ENCODE measurements at places on chromosomes 11 and 22.

GRCh38 chr11:67117672-67118180 is 1.3 kb upstream of the KDM2A start:
- DNase-seq = peak; percentile 61

DNA sequence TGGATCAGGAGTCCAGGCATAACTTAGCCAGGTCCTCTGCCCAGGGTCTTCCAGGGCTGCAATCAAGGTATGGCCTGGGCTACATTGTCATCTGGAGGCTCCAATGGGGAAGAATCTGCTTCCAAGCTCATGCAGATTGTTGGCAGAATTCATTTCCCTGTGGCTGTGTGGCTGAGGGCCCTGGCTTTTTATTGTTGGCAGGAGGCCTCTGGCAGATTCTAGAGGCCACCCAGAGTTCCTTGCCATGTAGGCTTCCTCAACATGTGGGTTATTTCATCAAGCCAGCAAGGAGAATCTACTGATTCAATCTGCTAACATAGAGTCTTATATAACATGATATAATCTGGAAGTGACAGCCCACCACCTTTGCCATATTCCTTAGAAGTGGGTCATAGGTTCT is 16.4 kb upstream of the EP300 start:
- no peak for DNase-seq

- DNase-seq = peak; percentile 63
These were observed at the start of gene SLC25A18 for GRCh38 chr22:17562906-17563870. SLC25A18 (plus strand) TSS chr22:17563498; CDS start chr22:17579945, 16,447 bp downstream.

- DNase-seq = peak; percentile 45
These were observed 4.9 kb downstream of the APOL3 start for GRCh38 chr22:36155702-36156101.

DNA sequence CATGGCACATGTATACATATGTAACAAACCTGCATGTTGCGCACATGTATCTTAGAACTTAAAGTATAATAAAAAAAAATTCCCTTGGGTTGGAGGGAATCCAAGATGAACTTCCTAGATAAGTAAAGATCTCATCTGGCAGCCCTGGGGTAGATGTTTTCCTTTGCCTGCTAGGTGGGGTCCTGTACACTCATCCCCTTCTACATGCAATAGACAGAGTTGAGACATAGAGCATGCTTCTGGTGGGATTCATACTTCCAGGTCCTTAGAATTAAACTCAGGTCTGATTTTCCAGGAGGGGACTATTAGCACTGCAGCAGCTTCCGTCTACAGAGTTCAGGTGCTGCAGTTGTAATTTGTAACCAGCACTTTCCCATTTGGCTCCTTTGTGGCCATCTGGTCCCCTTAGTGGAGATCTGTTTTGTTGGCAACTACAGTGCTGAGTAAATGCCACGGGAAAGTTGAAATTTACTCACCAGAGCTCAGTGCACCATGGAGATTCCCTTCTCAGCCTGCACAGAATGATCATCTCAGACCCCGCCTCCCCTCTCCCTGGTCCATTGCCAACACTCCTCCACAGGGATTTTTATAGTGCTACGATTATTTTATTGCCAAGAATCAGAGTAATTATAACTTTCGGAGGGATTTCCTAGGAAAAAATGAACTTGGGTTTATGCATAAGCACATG is 220.1 kb upstream of the E2F8 start:
- DNase-seq = no peak

GRCh38 chr22:30841273-30841672 is 127.3 kb downstream of the MORC2 start:
- DNase-seq = no peak

DNA sequence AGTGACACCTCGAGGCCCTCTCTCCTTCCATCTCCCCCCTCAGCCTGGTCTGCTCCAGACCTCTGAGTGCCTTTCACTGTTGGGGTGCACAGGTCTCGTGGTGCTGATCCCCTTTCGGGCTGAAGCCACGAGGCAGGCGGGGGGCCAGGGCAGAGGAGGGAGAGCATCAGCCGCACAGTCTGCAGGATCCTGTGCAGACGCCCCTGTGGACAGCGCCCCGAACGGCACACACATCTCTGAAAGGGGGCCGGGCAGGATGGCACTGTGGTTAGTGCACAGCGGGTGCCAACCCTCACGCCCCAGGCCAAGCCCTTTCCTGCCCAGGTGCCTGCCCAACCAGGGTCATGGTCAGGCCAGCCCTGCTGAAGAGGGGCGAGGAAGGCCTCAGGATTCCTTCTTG is 56.7 kb downstream of the CACNA1I start:
- DNase-seq = no peak

GRCh38 chr22:44754998-44755397 is 2.6 kb downstream of the ARHGAP8 start:
- DNase-seq = no peak

DNA sequence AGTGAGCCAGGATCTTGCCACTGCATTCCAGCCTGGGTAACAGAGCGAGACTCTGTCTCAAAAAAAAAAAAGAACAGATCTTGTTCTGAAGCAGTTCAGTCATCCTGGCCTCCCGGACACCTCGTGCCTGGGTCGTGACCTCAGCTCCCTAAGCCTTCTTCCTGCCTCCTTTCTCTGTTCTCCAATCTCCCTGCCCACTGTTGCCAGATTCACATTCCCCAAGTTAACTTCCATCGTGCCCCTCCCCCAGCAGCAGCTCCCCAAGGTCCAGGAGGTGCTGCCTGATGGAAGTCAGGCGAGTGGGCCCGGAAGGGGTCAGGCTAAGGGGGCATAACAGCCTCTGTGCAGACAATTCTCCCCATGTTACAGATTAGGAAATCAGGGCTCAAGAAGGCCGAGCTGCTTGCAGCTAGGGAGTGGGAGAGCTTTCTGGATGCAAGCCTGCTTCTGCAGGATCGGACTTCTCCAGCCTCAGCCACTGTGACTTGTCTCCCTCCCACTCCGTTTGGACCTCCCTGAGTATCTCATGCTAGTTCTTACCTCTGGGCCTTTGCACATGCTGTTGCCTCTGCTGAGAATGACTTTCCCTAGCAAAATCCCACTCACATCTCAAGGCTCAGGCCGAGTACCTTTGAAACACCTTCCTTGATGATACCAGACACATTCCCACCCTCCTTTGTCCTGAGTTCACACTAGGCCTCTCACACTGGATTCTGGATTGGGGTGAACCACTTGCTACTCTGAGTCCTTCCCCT is 14.3 kb upstream of the TMEM184B start:
- no peak for DNase-seq

DNA sequence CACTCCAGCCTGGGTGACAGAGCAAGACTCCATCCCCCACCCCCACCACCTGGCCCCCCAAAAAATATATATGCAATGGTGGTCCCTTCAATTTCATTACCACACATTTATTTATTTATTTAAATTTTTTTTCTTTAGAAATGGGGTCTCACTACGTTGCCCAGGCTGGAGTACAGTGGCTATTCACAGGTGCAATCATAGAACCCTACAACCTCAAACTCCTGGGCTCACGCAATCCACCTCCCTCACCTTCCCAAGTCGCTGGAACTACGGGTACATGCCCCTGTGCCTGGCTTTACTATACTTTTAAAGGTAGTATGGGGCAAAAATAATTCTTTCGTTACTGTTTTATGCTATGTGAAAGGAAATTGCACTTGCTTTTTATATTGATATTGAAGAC is 50.9 kb upstream of the EP300 start:
- DNase-seq = no peak

GRCh38 chr11:288478-289397 is at the start of gene PGGHG:
PGGHG (plus strand) TSS chr11:289126; CDS start chr11:289817, 691 bp downstream.
- peak; percentile 84 for DNase-seq

GRCh38 chr11:43631732-43632131 is 48.8 kb upstream of the HSD17B12 start:
- no peak for DNase-seq

DNA sequence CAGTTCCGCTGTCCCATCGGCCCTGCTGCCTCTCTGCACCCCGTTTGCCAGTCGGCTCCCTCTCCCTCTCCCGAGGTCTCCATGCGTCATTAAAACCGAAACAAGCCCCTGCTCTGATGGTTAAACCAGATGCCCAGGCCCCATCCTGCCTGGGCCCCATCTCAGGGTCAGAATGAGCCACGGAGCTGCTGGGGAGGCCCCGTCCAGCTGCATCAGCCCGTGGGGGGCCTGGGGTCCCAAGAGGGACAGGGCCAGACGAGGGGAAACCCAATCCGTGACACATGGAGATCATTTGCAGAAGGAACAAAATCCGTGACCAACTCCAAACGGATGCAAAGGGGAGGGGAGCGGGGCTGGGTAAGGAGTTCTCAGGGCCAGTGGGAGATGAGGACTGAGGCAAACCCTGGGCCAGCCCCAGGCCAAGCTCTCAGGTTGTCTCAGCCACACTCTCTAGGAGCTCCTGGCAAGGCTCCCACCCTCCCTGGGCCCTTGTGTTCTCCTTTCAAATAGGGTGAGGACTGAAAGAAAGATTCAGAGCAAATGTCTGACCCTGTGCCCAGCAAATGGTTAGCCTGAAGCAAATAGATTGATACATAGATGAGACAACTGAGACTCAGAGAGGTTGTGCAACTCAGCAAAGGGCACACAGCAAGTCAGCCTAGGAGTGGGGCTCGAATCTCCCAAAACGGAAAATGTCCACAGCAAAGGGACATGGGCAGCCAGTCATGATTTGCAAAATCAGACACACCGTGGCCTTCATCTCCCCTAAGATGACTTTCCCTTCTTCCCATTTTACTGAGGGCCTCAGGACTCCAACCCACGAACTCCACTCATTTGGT is 162.1 kb downstream of the MN1 start:
- DNase-seq = no peak

DNA sequence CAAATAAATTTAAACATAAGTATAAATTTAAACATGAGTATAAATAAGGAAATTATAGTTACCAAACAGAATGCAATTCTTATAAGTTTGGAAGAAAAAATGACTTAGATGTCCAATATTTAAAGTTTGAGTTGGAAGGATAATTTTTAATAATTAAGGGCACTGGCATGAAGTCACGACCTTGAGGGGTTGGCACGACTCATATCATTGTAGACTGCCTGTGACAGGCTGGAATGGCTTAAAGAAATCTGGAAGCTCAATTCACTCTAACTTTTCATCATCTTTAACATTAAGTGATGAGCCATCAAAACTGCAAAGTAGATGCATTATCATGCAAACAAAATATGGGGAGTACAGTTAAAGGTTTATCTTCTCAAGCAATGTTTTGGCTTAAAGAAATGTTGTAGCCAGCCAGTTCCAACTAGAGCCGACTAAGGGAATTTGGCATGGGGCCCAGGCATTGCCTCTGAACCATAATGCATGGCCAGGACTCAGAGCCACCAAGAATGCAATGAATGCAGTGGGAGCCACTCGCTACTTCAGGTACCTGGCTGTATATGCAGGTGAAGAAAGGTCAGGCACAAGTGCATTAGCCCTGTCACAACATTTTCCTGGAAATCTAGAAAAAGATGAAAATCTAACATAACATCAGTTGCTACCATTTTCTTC is 33.4 kb downstream of the PGR start:
- DNase-seq = no peak

DNA sequence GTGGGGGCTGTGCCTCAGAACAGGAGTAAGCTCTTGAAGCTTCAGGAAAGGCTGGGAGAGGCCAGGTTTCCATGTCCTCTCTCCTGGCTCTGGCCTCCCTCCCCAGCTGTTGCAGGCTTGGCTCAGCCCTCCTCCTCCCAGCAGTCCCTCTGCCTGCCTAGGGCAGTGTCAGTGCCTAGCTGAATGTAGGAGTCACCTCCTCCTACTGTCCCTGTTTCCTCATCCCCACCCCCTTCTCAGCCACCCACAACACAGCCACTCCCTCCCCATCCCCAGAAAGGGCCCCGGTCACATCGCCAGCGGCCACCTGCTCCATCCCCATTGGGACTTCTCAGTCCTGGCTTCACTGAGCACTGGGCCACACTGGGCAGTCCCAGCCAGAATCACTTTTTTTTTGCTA is 2.9 kb upstream of the FBLN1 start:
- no peak for DNase-seq

DNA sequence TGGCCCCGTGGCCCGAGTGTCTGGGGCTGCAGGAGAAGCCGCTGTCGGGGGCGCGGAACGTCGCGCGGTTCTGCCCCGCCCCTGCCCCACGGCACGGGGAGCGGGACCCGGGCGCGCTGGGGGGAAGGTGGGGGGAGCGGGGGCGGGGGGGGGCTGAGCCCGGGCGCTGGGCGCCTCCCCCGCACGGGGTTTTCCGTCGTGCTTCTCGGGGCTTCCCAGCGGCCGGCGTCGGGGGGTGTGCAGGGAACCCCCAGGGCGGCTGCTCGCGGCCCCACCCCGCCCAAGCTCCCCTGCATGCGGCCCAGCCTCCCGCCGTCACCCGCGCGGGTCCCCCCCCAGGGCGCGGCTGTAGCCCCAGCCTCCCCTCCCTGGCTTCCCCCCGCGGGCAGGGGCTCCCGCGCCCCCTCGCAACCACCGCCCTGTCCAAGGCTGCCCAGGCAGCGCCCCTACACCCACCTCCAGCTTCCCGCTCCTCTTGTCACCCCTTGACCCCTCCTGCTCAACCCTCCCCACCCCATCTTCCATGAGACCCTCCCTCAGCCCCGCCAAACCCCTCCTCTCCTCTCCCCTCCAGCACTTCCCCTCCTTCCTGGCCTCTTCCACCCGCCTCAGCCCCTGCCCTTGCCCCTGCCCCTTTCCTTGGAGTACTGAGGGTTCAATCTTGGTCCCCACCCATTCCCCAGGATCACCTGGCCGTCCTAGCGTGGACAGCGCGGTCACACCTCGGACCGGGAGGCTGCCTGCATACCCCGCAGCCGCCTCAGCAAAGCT is 1.7 kb downstream of the IL17REL start:
- DNase-seq = peak; percentile 10

DNA sequence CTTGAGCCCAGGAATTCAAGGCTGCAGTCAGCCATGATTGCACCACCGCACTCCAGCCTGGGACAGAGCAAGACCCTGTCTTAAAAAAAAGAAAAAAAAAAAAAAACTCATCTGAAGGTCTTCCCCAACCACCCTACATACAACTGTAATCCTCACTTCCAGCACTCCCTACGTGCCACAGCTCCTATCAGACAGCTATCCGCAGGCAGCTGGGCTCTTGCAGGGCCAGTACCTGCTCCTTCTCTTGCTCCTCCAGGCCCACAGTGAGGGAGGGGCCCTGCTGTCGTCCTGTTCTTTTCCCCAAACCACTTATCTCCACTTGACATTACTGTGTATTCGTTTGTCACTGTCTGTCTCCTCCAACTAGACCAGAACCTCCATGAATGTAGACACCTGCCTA is 156.1 kb upstream of the NECTIN1 start:
- DNase-seq = no peak

- DNase-seq = no peak
These were observed 69.7 kb downstream of the GLYATL1 start for GRCh38 chr11:59008947-59009346.

GRCh38 chr22:29208879-29209623 is 3.4 kb downstream of the EMID1 start:
- no peak for DNase-seq

GRCh38 chr11:12100841-12101242 is 9.5 kb upstream of the MICAL2 start:
- no peak for DNase-seq

DNA sequence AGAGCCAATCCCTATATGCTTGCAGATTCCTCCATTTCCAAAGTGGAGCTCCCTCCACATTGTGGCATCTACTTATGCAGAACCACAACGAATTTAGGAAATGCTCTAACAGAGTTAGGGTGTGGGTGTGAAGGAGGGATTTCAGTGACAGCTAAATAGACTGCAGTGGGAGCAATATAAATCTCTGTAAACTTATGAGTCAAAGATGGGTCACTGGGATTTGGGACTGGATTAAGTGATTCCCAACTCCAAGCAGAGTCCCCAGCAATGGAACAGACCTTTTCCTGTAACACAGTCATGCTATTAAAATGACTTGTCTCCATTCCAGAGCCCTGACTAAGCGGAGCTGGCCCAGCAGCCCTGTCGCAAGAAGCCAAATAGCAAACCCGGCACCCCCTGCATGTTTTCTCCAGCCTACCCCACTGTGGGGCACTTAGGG is 36.6 kb downstream of the RPL27A start:
- DNase-seq = peak; percentile 70

Measured in hepatocyte (in vitro differentiated cells).